ENCODE measurements at places on chromosomes 5 and 9.

GRCh38 chr5:133723651-133724366 lies 111.5 kb upstream of the FSTL4 start:
- no peak for DNase-seq

GRCh38 chr5:146799671-146800070 lies 78.9 kb downstream of the PPP2R2B start:
- no peak for DNase-seq

- no peak for DNase-seq
These were observed 20.3 kb upstream of the DUSP1 start for GRCh38 chr5:172791286-172791685.

- no peak for DNase-seq
These were observed 338.0 kb downstream of the ACTL7B start for GRCh38 chr9:108517651-108518365.

DNA sequence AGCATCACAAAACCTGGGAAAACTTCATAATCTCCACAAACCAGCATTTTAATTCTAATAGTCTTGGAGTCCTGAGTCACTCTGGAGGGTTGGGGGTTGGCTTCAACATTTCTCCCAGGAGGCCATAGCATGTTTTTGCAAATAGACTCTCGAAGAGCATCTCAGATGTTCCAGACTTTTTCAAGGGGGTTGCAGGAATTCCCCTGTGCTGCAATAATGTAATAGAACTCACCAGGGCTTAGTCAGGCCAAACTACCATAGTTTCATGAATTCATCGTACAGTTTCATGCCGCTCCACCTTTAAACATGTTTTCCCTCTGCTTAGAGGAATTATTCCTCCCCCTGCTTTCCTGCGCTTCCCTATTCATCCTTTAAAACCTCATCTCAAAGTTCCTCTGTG lies 499.5 kb upstream of the KLF4 start:
- no peak for DNase-seq

DNA sequence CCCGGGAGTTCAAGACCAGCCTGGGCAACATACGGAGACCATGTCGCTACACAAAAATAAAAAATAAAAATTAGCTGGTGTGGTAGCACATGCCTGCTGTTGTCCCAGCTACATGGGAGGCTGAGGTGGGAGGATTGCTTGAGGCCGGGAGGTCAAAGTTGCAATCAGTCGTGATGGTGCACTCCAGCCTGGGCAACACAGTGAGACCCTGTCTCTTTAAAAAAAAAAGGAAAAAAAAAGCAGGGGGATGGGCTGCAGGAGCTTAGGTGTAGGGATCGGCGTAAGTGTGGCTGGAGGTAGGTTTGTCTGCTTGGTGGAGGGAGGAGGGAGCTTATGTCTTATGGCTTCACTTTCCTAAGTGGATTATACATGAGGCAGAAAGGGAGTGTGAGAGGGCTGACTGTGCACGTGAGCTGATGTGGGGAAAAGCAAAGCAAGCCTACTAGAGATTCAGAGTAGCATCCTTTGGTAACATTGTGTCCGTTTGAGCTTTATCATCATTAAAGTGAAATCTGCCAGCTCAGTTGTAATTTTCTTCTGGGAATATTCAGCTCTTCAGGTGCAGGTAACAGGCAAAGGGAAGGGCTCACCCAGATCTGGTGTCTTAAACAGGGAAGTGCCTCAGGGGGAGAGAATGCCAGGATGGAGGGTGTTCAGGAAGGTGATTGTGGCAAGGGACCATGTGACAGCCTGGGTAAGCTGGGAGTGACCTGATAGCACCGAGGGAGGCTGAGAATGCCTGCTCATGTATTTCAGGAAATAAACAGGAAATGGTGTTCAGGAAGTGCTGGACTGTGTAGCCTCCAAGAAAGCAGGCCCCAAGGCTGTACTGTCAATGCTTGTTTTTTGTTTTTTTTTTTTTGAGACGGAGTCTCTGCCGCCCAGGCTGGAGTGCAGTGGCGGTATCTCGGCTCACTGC lies 17.6 kb upstream of the SETX start:
- no peak for DNase-seq

Data from activated T-helper 1 cell treated with anti-CD3 and anti-CD28 coated beads, Interleukin-12 subunit alpha, Interleukin-12 subunit beta, Interleukin-2, Interleukin-4 antibody, amounts not matched to agents 30 ng/mL and 10 ng/mL and 1 ng/mL, durations not matched to agents 14 hours and 24 hours and 36 hours (primary cell).